ENCODE measurements at places on chromosomes 1 and 21.

- DNase-seq = no peak
Observed at GRCh38 chr1:55252942-55253589, 37.9 kb upstream of the USP24 start.

DNA sequence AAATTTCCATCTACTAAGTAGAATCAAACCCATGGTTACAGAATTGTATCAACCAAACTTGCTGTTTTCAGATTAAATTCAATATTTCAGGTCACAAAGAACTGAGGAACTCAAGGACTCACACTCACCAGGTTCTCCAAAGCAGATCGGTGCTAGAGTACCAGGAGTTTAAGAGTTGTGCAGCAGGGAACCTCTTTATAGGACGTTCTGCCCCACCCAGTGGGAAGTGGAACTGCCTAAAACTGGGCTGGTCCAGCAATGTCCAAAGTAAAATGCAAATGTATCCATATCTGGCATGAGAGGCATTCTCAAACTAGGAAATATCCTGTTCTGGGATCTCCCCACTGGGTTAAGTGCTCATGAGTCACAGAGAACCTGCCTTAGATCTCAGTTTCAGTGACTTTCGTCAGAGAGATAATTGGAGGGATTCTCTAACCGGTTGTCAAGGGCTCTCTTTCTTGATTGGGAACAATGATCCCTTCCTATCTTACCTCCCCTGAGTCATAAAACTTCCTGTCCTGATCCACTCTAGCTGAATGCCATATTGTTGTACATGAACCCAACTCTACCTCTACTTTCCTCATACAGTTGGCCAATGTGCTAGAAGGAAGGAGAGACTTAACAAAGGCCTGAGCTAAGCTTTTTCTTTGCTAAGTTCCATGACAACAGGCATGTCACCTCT lies at the start of gene SPRR2D:
TSS of gene SPRR2D (minus strand) at position 171 of the 682 bp plus-strand sequence. CDS start 774 bp downstream, outside the sequence.
- DNase-seq = no peak

- no peak for DNase-seq
Observed at GRCh38 chr21:34086887-34087306, 13.5 kb downstream of the MRPS6 start.

GRCh38 chr1:221743416-221744208 lies 1.7 kb upstream of the DUSP10 start:
- no peak for DNase-seq

- no peak for DNase-seq
Observed at GRCh38 chr1:24771574-24771973, 26.3 kb downstream of the CLIC4 start.

- peak; percentile 76 for DNase-seq
Observed at GRCh38 chr1:79128722-79129121, 122.2 kb upstream of the ADGRL4 start.

GRCh38 chr1:26972390-26972789 lies 12.1 kb upstream of the KDF1 start:
- no peak for DNase-seq

- DNase-seq = no peak
Observed at GRCh38 chr1:15515022-15515663, 8.9 kb downstream of the CASP9 start.

DNA sequence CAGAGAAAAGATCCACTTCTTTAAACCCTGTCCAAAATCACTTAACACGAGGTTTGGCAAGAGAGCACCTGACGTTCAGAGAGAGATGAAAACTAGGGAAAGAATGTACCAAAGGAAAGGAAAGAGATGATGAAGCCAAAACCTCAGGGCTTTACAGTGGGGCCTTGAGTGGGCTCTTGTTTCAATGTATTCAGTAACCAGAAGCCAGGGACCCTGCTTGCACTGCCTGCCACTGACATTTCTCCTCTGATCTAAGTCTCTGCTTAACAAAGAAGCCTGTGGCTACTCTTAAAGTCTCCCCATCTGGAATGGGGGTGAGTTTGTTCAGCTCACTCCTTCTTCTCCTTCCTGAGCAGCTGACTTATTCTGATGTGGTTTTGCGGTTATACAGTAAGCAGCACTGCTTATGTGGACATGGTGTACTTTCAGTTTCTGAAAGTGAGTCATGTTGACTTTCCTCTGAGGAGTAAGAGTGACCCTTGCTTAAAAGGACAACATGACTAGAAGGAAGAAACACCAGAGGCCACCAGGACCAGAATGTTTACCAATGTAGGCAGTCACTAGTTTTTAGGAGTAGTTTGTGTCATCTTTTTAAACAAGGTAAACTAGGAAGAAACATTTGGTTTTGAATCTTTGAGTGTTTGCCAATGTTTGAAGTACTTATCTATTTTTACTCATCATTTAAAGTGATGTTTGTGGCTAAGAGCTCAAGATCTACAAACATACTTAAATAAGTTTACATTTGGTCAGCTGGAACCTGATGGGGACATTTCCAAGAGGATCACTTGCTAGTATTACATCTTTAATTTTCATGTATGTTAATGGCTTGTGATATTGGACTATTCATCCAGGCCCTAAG lies 87.4 kb downstream of the FASLG start:
- DNase-seq = peak; percentile 99

DNA sequence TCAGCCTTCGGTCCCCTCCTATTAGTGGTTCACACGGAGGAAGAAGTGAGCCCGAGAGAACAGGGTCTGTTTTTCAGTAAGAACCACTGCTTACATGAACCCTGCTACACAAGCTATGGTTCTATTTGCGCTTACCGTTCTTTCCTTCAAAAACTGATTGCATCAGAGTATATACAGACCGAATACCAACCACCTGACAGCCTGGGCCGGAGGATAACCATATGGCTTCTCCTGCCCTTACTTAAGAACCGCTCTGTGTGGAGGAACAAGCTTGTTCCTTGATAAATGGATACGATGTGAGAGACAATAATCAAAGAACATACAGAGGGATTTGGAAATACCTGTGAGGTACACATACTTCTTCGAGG lies 1.1 kb upstream of the KCNT2 start:
- DNase-seq = no peak

- no peak for DNase-seq
Observed at GRCh38 chr1:225958041-225958440, 17.0 kb upstream of the LEFTY2 start.

DNA sequence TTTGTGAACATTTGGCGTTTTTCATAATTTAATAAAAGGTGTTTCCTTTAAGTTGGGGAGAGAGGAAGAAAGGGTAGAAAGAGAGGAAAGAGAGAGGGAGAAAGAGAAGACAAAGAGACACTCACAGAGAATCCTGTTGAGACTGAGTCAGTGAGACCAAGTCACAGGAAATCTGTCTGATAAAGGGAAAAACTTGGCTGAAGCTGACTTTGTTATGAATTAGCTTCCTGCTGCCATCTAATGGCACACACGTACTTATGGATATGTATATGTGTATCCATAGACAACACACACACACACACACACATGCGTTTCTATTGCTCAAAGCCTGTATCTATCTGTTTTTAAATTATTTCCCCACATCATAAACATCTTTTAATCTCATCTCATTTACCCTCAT lies 42.5 kb upstream of the DISC1 start:
- peak; percentile 65 for DNase-seq

GRCh38 chr1:53076721-53077598 lies 14.9 kb downstream of the PODN start:
- no peak for DNase-seq

- no peak for DNase-seq
Observed at GRCh38 chr1:168966636-168967035, 139.9 kb upstream of the ATP1B1 start.

GRCh38 chr1:228457017-228457395 lies 30.2 kb upstream of the RNF187 start:
- no peak for DNase-seq

GRCh38 chr21:41802198-41802584 lies 35.3 kb upstream of the RIPK4 start:
- no peak for DNase-seq

- no peak for DNase-seq
Observed at GRCh38 chr1:25110036-25110435, 122.3 kb downstream of the SYF2 start.

DNA sequence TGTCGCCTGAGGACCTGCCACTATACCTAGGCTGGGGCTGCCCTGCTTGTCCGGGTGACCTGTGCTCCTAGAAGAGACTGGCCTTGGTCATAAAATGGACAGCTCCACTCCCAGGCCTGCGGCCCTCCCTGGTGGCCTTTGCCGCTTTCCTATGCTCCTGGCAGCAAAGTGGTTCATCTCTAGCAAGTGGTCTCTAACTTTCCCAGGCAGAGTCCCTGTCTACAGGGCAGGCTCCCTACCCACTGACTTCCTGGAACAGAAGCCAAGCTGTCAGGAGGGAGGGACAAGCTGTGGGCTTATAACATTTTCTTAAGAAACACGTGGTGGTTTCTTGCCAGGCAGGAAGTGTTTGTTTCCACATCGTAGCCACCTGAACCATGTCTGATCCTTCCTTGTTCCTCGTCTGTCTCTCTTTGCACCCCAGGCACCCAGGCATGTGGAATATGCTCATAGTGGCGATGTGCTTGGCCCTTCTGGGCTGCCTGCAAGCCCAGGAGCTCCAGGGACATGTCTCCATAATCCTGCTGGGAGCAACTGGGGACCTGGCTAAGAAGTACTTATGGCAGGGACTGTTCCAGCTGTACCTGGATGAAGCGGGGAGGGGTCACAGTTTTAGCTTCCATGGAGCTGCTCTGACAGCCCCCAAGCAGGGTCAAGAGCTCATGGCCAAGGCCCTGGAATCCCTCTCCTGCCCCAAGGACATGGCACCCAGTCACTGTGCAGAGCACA lies 10.1 kb downstream of the H6PD start:
- DNase-seq = no peak

GRCh38 chr1:221776495-221777301 lies 34.8 kb upstream of the DUSP10 start:
- no peak for DNase-seq

GRCh38 chr1:9418851-9419250 lies 120.4 kb upstream of the SLC25A33 start:
- DNase-seq = no peak

GRCh38 chr1:220516014-220516721 lies 11.8 kb upstream of the MARK1 start:
- DNase-seq = peak; percentile 5

GRCh38 chr1:84269306-84269705 lies 32.2 kb upstream of the SAMD13 start:
- DNase-seq = no peak

GRCh38 chr1:75503221-75503974 lies 107.5 kb downstream of the SLC44A5 start:
- no peak for DNase-seq

DNA sequence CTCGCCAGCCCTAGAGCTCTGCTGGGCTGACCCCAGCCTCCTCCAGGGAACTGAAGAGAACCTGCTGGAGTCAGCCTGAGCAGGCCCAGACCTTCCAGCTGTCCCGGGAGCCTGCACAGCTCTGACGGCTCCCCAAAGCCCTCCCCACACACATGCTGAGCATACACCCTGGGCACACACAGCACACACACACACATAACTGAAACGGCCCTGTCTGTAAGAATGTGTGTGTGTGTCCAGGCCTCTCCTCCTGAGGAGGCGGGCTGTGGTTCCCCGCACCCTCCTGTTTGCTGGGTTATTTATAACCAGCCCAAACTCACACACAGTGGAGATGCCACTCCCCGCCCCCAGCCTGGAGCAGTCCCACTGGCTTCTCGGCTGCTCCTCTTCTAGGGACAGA lies 20.2 kb downstream of the SDC3 start:
- peak; percentile 87 for DNase-seq

DNA sequence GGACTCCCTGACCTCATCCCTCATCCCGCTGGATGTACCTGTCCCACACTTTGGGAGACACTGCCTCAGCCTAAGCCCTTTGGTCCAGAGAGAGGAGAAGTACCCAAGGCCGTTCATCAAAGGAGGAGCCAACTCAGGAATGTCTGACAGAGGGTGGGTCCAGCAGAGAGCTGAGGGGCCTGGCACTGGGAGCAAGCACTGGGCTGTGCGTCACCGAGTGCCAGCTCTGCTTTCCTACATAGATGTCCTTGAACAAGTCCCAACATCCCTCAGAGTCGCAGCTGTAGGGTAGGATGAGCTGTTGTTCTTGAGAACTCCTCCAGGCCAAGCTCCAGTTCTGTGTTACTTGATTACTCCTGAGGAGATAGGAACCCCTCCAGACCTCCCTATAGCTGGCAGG lies 68.8 kb upstream of the ACOT11 start:
- DNase-seq = no peak

DNA sequence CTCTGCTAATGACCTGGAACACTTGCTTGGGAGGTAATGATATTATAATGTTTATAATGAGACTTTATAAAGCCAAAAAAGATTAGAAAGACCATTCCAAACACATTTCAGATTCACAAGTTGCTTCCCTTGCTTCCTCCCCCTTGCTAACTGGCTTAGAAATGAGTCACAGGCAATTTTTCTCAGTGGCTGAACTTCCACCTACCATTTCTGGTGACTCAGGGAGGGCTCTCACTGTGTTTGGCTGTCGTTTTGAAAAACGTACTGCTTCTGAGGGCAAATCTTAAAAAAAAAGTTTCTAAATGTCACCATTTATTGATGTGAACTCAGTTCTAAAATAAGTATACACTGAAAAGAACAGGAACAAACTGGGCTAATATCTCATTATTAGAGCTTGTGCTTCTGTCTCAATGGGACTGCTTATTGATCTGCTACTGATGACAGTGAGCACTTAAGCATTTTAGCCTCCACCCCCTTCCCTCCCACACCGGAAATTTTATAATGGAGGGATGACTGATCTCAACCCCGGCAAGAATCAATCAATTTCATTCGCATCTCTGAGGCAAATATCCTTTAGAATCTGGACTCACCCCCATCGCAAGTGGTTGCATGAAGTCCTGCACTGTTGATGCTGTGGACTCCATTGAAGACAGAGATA lies 278.3 kb downstream of the KCTD3 start:
- peak; percentile 54 for DNase-seq

DNA sequence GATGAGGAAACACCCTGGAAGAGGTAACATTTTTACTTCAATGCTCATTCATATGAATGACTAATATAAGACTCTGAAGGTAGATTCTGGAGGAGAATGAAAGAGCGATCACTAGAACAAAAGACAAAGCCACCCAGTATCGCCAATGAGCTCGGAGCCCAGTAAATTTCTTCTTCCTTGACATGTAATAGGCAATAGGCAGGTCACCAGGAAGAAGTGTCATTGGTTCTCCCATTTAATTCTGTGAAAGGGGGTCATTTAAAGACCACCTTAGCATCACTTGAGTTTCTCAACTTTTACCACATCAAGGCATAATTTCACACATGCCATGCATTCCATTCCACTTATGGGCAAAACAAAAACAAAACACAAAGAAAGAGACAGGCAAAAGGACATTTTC lies 7.9 kb downstream of the TNFSF18 start:
- no peak for DNase-seq

- no peak for DNase-seq
Observed at GRCh38 chr1:109927911-109928321, 17.3 kb downstream of the CSF1 start.

DNA sequence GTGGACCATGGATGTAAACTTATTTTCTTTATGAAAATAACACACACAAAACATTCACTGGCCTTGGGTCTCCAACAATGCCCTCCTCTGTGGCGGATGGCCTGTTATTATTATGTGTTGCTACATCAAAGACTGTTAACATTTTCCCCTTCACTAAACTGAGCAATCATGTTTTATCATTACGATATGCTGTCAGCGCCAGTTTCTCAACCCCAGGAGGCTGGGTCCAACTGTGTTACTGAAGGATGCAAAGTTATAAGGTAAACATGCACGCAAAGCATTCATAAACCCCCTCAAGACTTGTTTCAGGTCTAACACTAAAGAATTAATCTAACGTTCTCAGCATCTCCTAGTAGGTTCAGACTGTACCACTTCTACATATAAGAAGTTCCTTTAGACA lies 6.0 kb upstream of the DUSP10 start:
- DNase-seq = no peak

Data from non-pigmented ciliary epithelial cell (primary cell).